Sciatic nerve (tissue), 2 donors: ENCODE measurements at places on chromosomes 6 and 20.
A peak's percentile ranks its signal among the peaks of the same experiment; 100 is the strongest.

DNA sequence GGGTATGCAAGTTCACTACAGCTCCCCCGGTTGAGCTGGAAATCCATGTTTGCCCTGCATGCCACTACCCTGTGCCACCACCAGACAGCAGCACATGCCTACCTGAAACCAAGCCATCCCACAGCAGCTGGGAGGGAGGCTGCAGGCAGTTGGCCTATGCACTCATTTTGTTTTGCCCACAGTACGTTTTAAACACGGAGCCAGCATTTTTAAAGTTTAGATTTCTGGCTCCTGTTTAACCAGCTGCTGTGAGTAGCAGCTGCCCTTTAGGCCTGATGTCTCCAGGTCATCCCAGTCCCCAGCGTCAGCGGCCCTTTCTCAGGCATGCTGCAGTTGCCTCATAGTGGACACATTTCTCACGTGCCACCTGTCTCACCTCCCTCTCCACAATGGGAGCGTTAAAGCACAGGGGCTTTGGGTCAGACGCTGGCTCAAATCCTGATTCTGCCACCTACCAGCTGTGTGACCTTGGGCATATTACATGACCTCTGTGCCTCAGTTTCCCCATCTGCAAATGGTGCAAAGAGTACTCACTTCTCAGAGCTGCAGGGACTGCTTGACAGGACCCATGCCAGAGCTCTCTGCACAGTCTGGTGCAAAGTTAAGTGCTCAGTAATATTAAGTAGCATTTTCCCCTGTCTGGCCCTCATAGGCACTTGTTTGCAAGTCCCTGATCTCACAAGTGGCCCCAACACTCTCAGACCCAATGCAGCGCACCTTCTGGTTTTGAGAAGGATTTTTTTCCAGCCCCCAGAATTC is 8.2 kb upstream of the UBE2V1 start:
- no peak for DNase-seq

GRCh38 chr6:141203902-141204575 is 928.7 kb upstream of the GJE1 start:
- DNase-seq, result no peak

DNA sequence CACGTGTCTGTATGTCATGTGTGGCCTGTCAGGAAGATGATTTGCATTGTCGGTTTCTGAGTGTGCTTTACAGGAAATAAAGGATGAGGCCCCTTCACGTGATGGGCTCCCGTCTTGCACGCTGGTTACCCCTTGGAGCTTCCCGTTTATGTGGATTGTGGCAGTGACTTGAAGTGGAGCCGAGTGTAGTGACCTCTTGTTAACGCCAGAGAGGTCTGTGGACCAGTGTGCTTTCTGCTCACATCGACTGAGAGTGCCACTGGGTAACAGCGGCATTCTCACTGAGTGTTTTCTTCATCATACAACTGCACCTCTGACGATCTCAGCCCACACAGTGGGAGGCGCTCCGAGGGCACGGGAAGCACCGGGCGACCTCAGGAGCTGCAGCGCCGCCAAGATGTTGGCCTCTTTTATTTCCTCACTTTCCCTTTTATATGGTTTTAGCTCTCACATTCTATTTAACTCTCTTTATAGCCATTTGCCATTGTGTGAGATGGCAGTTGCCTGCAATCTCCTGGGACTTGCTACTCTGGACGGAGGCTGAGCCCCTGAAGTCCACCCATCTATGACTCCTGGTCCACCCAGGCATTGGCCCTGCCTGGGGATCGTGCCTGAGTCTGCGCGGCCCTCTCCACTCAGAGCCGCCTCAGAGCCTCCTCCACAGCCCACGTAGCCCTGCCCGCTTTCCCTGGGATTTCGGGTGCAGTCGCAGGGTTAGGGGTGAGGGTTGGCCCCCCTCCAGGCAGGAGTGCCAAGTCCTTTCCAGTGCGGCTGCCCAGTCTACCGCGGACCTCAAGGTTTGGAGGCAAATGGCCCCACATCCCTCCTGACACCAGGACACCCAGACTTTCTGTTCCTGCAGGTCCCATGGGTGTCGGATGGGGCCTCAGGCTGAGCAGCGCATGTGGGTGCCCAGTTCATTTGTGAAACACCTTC is 238.9 kb downstream of the ERMARD start:
- no peak for DNase-seq

GRCh38 chr6:36383606-36384005 is 3.9 kb downstream of the ETV7 start:
- peak; percentile 48 for DNase-seq

- no peak for DNase-seq
Measured at GRCh38 chr20:19486446-19486845, 271.6 kb upstream of the RIN2 start.
